ENCODE measurements at places on chromosomes 3 and 15. TPM values are rescaled to one million over a fixed set of nuclear protein-coding genes. Genes with fewer than 3 reads are reported as not detected.

DNA sequence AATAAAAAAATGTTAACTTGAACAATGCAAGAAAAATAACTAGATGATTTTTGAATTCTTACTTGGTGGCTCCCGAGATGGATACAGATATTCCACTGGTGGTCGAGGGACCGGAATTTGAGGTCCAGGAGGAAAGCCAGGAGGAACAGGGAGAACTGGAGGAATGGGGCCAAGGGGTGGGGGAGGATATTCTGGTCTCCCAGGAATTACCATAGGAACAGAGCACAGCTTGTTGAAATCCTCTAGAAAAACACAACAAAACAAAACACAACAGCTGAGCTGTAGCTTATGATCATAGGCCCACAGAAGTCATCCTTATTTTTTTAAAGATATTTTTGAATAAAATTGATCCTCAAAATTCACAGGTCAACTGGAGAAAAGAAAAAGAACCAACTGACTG lies 129.4 kb downstream of the FBN1 start:
- no peak overlapping the region for H3K27ac ChIP-seq
- H3K4me3 ChIP-seq: no peak overlapping the region
- DNase-seq: no peak
- H3K36me3 ChIP-seq: no peaks in the 10 kb centered on the region

- no peaks in the 10 kb centered on the region for H3K4me1 ChIP-seq
- H3K27ac ChIP-seq: no peak overlapping the region
- no peak for DNase-seq
- no peaks in the 10 kb centered on the region for H3K36me3 ChIP-seq
Observed at GRCh38 chr15:29242456-29243242, 27.0 kb downstream of the NSMCE3 start.

GRCh38 chr15:25392806-25393205 lies 46.0 kb downstream of the UBE3A start:
- H3K27ac ChIP-seq: no peak overlapping the region
- no peaks in the 10 kb centered on the region for H3K36me3 ChIP-seq
- no peaks in the 10 kb centered on the region for H3K27me3 ChIP-seq
- no peak overlapping the region for H3K4me3 ChIP-seq
- peaks cover 4% of the 10 kb centered on the region for H3K4me1 ChIP-seq

DNA sequence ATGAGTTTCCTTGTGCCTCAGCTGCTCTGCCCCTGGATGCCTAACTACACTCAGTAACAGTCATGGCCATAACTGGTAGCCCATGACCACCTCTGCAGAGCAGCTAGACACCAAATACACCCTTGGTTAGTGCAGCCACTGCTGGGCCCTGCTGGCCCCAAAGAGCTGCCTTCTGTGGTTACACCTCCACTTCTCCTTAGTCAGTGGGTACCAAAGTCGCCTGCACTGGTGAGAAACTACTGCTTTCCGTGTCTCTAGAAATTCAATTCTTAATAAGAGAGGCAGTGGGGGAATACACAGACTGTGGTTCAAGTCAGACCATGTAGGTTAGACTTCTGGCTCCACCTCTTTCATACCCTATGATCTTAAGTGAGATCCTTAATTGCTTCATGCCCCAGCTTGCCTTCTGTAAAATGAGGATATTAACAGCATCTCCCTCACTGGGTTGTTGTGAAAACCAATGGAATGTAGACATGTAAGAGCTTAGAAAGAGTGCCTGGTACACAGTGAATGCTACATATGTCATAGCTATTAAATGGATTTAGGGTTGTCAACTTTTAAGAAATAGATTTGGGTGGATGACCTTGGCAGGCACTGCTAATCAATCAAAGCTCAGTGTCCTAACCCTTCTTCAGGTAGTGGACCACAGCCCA lies 18.2 kb downstream of the HEG1 start:
- no peak for DNase-seq
- no peak overlapping the region for H3K4me3 ChIP-seq
- H3K27me3 ChIP-seq: no peaks in the 10 kb centered on the region
- no peaks in the 10 kb centered on the region for H3K36me3 ChIP-seq
- H3K27ac ChIP-seq: no peak overlapping the region
- peaks cover 45% of the 10 kb centered on the region for H3K4me1 ChIP-seq

Gene CPN2
- polyA plus RNA-seq: 0.72 TPM

- H3K4me1 ChIP-seq: peaks cover 5% of the 10 kb centered on the region
- DNase-seq: no peak
- peak overlapping the region; percentile 10 for H3K27ac ChIP-seq
- no peaks in the 10 kb centered on the region for H3K27me3 ChIP-seq
- no peak overlapping the region for H3K4me3 ChIP-seq
- H3K36me3 ChIP-seq: no peaks in the 10 kb centered on the region
Observed at GRCh38 chr3:172538368-172539151, 15.3 kb upstream of the TNFSF10 start.

DNA sequence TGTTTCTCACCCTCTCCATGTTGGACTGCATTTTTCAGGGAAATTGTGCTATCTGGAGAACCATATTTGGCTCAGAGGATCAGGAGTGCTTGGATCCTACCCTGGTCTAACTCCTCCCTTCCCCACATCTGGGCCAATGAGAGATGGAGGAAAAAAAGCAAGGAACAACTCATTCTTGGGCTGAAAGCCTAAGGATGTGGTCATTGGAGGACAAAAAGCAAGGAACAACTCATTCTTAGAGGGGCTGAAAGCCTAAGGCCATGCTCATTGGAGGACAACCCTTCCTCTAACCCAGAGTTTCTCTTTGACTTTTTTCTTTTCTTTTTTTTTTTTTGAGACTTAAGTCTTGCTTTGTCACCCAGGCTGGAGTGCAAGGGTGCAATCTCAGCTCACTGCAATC lies 48.6 kb upstream of the CHRNB4 start:
- no peak for DNase-seq
- no peaks in the 10 kb centered on the region for H3K36me3 ChIP-seq
- H3K4me1 ChIP-seq: no peaks in the 10 kb centered on the region
- peaks cover 4% of the 10 kb centered on the region for H3K27me3 ChIP-seq
- H3K4me3 ChIP-seq: no peak overlapping the region

All from heart left ventricle (tissue), 16 donors.